Activated CD4-positive, alpha-beta T cell treated with anti-CD3 and anti-CD28 coated beads for 1 hour (primary cell): ENCODE measurements at places on chromosomes 5 and 9.

DNA sequence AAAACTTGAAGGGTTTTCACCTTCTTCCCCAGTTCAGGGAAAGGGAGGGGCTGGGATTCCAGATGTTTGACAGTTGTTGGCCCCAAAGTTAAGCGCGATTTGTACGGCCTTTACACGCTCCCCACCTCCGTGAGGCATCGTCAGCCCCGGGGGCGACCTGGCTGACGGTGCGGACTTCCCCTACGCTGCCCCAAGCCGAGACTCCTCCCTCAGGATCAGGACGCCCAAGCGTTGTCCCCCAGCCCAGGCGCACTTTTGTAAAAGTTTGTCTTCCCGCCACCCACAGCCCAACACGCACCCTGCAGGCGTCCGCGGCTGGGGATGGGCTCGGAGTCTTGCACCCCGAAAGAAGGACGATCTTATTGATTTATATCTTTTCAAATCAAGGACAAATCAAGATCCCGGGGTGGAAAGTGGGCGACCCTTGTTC, 713 bp downstream of the MOB3B start:
- peak; percentile 10 for DNase-seq

- DNase-seq, result no peak
These were observed 25.5 kb upstream of the FBP1 start for GRCh38 chr9:94664801-94665200.

DNA sequence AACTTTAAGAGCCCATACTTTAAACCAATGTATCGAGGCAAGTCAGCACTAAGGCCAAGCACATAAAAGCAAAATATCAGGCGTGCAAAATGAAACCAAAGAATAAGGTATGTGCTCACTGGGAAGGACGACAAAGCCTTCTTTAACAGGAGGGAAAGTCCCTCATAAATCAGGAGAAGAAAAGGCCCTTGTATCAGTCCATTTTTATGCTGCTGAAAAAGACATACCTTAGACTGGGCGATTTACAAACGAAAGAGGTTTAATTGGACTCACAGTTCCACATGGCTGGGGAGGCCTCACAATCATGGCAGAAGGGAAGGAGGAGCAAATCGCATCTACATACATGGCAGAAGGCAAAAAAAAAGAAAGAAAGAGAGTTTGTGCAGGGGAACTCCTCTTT, 68.9 kb downstream of the UBE2QL1 start:
- DNase-seq, result no peak

GRCh38 chr9:77946969-77947620, 84.5 kb downstream of the GNAQ start:
- no peak for DNase-seq

DNA sequence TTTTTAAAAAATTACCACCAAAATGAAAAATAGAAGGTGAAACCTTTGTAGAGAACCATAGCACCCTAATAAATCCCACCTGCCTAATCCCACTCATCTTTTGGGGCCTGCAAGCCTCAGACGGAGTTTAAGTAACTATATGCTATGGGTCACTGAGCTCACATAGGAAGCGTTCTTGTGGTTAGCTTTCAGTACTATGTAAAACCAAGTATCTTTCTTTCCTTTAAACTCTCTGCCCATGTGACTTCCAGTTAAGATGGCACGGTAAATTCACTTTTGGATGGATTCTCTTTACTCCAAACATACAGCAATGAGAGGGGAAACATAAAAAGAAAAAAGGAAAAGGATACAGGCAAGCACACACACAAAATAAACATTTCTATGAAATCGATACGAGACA, 50.9 kb downstream of the FANCC start:
- DNase-seq, result no peak

DNA sequence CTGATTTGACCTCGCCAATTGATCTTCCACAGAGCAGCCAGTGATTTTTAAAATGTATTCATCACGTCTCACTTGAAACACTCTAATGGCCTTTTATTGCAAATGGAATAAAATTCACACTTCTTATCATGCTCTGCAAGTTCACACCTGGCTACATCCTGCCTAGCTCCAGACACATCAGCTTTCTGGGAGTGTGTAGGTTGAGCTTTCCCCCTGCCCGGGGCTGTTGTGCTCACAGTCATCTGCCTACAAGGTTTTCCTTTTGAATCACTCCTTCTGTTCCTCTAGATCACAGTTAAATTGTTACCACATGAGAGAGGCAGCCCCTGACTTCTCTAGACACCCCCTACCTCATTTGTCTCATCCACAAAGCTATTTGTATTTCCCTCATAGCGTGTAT, 674.5 kb downstream of the PRELID2 start:
- DNase-seq, result no peak

DNA sequence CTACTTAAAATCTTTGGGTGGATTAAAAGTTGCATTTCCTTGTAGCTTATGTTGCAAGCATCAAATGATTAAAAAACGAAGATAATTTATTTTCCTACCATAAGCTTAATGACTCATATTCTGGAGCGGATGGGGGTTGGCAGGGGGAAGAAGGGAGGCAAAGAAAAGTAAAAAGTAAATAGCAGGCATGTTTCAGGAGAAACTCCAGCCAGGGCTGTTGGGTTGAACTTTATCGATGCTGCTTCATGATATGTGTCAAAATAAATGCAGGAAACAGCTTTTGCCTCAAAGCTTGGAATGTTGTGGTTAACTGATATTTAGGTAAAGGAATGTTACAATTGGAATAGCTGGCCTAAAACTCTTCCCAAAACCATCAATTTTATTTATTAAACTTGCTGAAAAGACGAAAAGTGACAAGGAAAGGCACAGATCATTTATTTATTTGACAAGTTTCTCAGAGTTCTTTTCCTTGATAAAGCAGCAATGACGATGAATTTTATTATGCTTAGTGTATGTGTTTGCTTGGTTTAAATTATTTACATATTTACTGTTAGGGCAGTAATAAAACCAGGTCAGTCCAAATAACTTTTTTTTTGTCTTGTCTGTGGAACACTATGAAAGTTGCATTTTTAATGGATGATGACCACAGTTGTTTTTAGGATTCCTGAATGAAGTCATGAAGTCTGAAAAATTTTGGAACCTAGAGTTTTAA, 177.9 kb downstream of the PCSK1 start:
- DNase-seq, result no peak

- no peak for DNase-seq
These were observed 481.9 kb downstream of the ARHGEF28 start for GRCh38 chr5:74107899-74108298.

DNA sequence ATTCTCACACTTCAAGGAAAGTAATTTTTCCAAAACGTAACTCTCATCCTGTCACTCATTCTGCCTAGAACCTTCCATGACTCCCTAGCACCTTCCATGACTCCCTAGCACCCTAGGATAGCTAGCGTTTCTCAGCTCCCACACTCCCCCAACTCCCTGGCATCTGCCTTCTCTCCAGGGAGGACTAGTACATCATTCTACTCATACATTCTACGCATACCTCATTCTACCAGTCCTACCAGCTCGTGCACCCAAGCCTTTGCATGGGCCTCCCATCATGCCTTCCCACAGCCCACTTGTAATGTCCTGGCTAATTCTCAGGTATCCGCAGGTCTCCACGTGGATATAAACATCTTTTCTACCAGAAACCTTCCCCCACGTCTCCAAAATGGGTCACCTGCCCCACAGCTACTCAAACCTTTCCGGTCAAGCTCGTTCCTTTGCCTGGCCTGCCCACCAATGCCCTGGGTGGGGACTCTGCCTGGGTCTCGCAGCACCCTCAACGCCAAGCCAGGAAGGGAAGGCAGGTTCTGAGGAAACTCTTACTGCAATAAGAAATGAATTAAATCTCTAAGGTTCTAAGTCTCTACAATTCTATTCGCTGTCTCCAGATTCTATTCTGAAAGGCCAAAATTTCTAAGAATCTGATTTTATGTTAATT, 930 bp downstream of the ANKS6 start:
- DNase-seq, result no peak

DNA sequence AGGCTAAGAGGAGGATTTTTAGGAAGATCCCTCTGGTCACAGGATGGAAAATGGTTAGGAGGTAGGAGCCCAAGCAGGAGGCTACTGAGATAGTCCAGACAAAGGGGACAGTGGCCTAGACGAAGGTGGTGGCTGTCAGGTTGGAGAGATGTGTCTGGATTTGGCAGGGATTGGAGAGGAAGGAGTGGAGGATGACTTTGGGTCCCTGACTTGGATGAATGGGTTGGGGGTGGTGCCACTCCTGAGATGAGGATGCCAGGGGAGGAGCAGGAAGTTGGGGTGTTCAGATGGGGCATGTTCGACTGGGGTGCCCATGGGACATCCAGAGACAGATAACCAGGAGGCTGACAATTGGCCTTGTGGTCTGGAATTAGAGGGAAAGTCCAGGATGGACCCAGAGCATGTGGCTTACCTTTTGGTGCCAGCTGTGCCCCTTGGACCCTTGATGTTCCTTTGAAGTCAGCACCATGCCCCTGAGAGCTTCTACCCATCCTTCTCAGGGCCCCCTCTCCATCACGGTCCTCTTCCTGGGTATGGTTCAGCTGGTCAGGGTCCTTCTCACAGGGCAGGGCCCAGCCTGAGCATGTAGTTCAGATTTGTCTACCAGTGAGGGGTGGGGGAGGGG, 15.1 kb upstream of the IGFBPL1 start:
- DNase-seq, result no peak

DNA sequence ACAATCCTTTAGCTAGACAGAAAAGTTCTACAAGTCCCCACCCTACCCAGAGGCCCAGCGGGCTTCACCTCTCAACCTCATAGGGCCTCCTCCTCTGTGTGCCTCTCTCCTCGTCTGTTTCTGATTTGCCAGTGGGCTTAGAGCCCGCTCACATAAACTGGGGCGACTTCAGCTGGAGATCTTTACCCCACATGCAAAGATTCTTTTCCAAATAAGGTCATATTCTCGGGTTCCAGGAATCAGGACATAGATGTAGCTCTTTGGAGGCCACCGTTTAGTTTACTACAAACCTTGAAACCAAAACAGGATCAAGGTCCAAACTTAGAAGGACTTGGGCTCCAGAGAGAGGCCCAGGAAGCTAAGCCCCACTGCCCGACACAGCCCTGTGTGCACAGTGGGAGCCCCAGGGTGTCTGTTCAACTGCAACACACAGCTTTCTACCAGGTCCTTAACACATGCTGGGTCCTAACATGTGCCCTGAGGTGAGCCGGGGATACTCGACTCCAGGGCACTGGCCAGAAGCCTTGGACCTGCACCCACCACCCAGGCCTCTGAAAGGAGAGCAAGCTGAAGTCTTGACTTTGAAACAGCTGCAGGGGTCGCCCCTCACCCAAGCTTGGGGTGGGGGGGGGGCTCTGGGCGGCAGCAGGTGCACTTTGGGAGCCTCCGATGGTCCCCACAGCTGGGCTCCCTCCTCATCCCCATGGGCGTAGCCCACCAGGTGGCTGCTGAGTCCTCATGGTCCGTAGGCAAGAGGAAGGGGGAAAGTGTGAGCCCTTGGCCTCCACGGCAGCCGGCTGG, 26.8 kb upstream of the SLC12A7 start:
- DNase-seq, result no peak

- DNase-seq, result no peak
These were observed 205.8 kb downstream of the GABBR2 start for GRCh38 chr9:98502976-98503325.

GRCh38 chr5:13189532-13189931, 755.0 kb downstream of the DNAH5 start:
- no peak for DNase-seq

DNA sequence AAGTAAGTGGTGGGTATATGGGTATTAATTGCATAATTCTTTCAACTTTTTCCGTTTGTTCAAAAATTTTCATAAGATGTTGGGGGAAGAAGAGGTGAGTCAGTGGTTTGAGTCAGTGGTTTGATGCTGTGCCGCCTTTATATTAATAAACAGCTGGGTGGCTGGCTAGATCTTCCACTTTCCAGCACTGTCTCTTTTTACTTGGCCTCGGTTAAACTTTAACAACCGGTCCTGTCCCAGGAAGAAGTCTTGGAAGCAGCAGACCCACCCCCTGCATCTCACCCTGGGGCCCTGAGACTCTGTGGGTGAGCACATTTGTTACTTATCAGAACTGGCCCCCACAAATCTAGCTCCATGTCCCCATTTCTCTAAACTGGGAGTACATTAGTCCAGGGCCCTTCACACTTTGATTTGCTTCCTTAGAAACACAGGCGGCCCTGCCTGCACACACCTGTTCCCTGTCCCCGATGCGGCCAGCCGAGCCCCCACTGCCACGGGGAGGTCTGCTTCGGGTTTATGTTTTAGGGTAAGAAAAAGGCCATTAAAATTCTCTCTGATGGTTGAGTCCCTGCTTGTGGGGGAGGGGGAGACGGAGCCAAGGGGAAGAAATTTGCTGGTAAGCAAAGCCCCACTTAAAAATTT, 90.7 kb downstream of the PTCH1 start:
- DNase-seq, result no peak

DNA sequence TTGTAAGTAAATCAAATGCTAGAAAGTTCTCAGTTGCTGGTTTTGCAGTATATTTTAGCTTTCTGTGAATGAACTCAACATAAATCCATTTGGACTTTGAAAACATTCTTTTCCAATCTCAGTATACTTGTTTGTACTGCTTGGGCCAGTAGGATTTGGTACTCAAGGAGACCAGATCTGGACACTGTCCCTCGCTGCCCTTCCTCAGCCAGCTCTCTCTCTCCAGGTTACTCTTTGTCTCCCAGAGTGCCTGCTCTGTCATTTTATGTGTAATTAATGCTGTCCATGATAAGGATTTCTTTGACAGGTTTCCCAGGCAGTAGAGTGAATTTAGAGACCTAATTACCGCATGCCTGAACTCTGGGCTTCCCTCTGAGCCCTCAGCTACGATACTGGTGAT, 344.6 kb upstream of the SGCD start:
- DNase-seq, result no peak

DNA sequence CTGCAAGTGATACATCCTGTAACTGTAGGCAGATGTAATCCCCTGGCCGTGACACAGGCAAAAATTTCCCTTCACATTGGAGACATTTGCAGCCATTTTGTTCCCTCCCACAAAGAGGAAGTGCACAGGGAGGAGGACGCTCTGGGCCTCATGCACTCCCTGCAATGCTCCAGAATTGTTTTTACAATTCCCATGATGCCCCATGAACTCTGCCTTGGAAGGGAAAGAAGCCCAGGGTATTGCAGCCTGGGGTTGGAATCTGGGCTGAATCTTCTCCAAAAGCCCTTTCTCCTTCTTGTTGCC, 491.7 kb downstream of the CCDC171 start:
- DNase-seq, result no peak

DNA sequence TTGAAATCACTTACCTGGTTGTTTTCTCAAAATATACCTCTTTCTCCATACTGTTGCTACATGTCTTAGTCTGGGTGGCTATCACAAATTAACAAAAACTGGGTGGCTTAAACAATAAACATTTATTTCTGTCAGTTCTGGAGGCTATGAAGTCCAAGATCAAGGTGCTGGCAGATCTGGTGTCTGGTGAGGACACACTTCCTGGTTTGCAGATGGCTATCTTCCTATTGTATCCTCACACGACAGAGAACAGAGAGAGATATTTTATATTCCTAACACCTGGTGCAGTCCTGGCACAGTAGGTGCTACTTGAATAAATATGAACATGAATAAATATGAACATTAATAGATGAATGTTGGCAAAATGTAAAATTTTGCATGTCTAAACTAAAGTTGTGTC, 164.3 kb upstream of the ACOT12 start:
- DNase-seq, result no peak

DNA sequence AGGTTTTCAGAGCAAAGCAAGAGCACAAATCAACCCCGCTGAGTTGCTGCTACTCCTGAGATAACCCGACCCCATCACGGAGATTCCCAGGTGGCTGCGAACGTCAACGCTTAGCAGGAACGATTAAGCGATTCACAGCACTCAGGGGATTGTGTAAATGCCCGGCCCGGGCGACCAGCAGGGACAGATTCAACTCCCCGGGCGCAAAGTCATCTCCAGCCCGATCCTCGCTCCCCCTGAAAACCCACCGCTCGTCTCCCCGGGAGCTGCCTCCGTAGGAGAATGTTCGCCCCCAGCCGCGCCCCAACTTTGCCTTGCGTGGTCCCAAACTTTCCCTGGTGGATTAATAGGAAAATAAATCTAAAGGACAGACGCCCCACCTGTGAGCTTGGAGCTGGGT, 685 bp downstream of the SLC24A2 start:
- DNase-seq, result no peak
